ENCODE measurements at places on chromosomes 13 and 19.

DNA sequence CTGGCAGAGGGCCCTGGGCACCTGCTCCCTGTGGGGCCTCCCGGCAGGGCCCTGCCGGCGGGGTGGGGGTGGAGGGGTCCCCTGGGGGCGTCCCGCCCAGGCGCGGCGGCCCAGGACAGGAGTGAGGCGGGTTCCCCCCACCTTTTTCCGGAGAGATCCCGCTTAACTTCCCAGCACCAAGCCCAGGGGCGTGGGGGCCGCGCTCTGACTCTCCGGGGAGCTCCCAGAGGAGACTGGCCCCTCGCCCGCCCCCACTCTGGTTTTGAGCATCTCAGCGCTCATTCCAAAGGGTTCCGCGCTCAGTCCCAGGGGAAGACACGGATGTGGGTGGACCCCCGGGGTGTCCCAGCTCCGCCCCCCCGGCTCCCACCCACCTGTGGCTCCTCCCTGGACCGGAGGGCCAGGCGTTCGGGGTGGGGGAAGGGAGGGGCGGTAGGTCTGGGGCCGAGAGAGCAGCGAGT, 476 bp downstream of the C2CD4C start:
- no peak for DNase-seq

DNA sequence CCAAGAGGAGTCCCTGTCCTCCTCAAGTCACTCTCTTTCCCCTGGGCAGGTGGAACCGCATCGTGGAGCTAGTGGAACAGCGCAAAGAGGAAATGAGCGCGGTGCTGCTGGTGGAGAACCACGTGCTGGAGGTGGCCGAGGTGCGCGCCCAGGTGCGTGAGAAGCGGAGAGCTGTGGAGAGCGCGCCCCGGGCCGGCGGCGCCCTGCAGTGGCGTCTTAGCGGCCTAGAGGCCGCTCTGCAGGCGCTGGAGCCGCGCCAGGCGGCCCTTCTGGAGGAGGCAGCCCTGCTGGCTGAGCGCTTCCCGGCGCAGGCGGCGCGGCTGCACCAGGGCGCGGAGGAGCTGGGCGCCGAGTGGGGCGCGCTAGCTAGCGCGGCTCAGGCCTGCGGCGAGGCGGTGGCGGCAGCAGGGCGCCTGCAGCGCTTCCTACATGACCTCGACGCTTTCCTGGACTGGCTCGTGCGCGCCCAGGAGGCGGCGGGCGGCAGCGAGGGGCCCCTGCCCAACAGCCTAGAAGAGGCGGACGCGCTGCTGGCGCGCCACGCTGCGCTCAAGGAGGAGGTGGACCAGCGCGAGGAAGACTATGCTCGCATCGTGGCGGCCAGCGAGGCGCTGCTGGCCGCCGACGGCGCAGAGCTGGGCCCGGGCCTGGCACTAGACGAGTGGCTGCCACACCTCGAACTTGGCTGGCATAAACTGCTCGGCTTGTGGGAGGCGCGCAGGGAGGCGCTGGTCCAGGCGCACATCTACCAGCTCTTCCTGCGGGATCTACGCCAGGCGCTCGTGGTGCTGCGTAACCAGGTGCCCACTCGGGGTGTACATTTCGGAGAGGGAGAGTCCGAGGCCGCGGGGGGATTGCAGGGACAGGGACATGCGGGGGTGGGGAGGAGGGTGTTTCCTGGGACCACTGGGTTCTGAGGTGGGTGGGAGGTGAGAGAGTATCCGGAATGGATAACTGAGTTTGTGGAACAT, 52.8 kb downstream of the SPTBN4 start:
- DNase-seq = no peak

DNA sequence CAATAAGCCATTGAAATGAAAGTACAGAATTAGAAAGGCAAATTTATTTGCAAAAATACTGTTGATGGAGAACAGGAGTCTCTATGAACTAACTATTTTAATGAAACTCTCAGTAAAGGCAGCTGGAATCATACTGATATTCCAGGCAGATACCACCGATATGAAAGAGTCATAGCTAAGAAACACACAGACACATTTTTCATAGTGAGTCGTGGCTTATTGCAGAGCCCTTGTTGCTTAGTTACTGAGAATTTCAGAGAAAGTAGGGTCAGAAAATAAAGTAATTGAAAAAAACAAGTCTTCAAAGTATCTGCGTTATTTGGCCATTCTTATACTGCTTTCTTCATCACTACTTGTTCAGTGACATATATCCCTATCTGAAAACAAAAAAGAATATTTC, 1890.9 kb downstream of the PCDH9 start:
- no peak for DNase-seq

GRCh38 chr13:40187324-40187795, 479.1 kb downstream of the FOXO1 start:
- DNase-seq = peak; percentile 31

DNA sequence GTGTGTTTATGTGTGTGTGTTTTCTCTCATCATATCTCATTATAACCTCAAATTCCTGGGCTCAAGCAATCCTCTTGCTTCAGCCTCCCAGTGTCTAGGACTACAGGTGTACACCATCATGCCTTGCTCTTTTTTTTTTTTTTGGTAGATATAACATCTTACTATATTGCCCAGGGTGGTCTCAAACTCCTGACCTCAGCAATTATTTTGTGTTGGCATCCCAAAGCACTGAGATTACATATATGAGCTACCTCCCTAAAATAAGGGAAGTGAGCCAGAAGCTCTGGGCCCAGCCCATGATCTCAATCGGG, 448 bp upstream of the ZNF543 start:
- DNase-seq = no peak

- no peak for DNase-seq
Observed at GRCh38 chr13:93736909-93737308, 510.3 kb downstream of the GPC6 start.

GRCh38 chr13:47158593-47158992, 261.7 kb upstream of the HTR2A start:
- DNase-seq = no peak

- DNase-seq = no peak
Observed at GRCh38 chr13:22793598-22794134, 387.1 kb upstream of the SGCG start.

DNA sequence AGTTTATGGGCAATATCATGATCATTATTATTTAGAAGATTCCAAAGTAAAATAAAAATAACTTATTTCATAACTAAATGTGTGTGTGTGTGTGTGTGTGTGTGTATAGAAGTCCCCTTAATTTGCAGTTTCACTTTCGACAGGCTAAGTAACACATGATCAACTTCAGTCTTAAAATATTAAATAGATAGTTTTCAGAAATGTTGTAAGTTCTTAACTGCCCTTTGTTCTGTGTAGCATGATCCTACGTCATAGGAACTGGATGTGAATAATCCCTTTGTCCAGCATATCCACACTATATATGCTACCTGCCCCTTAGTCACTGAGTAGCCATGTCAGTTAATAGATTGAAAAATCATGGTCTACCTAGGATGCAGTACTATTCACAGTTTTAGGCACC, 1863.5 kb upstream of the PCDH20 start:
- no peak for DNase-seq

GRCh38 chr19:2239173-2239572, 2.5 kb downstream of the SF3A2 start:
- DNase-seq = no peak

DNA sequence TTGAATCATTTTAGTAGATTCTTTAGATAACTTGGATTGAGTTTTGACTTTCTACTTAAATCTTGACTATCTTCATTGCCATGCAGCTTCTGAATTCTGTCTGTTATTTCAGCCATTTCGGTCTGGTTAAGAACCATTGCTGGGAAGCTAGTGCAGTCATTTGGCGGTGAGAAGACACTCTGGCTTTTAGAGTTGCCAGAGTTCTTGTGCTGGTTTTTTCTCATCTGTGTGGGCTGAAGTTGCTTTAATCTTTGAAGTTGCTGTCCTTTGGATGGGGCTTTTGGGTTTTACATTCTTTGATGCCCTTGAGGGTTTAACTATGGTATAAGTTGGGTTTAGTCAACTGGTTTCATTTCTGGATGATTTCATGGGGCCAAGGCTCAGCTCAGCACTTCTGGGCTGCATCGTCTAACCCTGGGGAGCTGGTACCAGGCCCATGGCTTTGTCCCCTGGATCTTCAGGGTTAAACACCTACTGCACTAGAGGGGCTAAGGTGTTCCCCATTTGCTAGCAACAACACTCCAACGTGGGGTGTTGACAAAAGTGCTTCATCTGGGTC, 10.0 kb upstream of the IGFL2 start:
- no peak for DNase-seq

- no peak for DNase-seq
Observed at GRCh38 chr13:100439247-100439970, 149.2 kb downstream of the GGACT start.

- DNase-seq = no peak
Observed at GRCh38 chr13:111627596-111627995, 307.2 kb downstream of the TEX29 start.

DNA sequence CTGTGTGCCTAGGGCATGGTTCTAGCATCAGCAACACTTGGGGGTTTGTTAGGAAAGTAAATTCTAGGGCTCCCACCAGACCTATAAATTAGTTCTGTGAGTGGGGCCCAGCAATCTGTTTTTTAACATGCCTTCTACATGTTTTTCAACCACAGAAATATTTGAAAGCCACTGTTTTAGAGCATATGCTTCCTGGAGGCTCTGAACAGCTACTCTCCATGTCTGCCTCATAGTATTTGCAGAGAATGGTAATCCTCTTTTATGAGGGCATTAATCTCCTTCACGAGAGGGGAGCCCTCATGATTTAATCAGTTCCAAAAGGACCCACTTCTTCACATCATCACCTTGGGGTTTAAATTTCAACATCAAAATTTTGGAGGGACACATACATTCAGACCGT, 6.0 kb downstream of the SPATA13 start:
- no peak for DNase-seq

DNA sequence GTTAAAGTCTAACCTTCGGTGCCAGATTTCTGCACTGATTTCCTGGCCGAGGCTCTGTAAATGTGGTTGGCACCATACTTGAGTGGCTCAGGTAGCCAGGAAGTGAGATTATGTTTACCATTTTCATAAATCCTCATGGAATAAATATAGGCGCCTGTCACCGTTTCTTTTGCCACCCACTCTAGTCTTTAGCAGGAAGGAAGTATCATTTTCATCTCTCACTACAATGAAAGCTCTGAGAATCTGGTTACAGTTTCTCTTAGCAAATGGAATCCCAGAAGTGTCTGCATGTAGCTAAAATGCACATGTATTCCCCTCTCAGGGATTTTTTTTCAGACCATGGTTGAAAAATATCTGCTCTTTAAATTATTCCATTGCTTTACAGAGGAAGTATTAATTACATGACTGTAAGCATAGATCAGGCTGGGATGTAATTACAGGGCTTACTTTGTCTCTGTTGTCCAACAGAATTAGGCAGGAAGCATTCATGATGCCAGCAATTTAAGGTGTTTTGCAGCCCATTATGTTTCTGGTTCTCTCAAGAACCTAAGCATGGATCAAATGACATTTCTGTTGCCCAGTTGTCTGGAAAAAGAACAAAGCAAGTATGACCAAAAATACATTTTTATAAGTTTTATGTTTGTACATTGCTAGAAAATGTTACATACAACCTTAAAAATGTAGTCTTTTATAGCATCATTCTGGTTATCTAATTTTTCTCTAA, 221.7 kb upstream of the SPRY2 start:
- no peak for DNase-seq

DNA sequence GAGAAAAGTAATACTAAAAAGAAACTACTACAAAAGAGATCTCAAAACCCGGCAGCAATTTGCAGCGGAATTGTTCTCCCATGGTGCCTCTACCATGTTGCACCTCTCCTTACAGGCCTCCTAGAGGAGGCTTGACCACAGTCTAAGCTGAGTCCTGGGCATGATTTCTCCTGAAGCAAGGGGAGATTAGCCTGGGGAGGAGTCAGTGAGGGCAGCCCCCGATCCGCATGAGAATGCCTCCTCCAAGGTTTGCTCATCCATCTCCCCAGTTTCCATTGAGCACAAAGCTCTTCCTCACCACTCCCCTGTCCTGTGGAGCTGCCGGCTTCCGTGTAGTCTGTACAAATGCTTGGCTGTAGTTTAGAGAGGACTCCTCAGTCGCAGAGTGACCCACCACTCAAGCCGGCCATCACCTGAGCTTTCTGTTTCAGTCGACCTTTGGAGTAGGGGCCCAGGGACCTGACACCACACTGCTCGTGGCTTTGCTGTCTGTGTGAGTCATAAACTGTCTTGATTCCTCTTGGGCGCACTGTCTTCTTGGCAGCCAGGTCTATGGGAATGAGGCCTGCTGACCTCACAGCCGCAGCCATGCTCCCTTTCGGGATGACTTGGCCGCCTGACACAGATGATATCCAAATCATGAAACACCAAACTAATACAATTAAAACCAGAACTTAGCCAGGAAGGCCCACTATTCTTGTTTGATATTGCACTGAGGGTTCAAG, 72.3 kb downstream of the C1QTNF9 start:
- no peak for DNase-seq

GRCh38 chr13:46035066-46035465, 17.5 kb downstream of the ZC3H13 start:
- no peak for DNase-seq

DNA sequence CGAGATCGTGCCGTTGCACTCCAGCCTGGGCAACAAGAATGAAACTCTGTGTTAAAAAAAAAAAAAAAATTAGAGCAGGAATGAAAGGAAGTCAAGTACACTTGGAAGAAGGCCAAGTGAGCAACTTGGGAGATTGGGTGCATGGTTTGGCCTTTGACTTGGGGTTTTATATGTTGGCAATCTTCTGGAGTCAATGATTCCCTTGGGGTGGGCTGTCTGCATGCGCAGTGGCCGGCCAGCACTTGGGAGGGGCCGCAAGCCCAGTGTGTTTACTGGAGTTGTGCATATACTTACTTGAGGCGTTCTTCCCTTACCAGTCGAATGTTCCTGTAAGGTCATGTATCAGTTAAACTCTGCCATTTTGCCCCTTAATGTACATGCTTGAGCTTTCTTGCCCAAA, 103.9 kb downstream of the FAM216B start:
- no peak for DNase-seq

DNA sequence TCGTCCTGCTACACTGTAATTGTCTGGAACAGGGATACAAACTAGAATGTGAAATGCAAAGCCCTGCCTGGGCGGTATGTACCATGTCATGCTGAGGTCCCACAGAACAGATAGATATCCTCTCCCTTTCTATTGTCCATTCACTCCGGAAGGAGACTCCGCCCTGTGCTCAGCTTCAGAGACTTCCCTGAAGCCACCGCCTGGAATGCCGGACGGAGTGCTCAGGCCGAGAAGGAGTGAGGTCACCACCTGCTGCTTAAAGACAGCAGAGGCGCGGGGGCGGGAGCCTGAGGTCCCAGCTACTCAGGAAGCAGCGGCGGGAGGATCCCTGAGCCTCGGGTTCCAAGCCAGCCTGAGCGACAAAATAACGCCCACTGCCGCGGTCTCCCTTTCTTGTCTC, 890 bp upstream of the ZNF611 start:
- no peak for DNase-seq

DNA sequence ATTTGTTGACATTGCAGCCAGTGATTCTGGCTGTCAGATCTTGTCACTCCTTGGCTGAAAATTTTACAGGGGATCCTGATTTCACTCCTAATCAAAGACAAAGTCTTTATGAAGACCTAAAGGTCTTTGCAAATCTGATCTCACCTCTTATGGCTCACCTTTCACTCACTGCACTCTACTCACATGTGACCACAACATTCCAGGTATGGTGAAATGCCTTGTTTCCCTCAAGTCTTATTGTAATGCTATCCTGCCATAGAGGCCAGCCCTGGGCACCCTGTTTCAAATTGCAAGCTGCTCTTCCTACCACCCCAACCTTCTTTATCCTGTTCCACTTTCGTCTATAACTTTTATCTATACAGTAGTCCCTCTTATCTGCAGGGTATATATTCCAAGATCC, 200.1 kb downstream of the NDFIP2 start:
- no peak for DNase-seq
